Esophagus mucosa (tissue), 1 donor: ENCODE measurements at places on chromosomes 11 and 22.

DNA sequence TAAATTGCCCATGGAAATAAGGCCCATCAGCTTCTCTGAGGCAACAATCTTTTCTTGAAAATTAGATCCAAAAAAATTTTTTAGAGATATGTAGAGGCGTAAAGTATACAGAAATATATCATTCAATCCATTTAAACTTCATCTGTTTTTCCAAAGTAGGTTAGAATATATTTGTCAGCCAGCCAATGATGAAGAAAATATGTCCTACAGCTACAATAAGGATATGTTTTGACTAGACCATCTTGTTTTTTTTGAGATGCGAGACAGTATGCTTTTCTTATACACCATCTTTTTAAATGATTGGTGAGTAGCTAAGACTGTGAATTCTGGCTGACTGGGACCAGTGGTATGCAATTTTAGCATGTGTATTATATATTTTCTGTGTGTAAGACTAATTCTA lies 630.4 kb upstream of the CNTN5 start:
- ATAC-seq, result no peak

DNA sequence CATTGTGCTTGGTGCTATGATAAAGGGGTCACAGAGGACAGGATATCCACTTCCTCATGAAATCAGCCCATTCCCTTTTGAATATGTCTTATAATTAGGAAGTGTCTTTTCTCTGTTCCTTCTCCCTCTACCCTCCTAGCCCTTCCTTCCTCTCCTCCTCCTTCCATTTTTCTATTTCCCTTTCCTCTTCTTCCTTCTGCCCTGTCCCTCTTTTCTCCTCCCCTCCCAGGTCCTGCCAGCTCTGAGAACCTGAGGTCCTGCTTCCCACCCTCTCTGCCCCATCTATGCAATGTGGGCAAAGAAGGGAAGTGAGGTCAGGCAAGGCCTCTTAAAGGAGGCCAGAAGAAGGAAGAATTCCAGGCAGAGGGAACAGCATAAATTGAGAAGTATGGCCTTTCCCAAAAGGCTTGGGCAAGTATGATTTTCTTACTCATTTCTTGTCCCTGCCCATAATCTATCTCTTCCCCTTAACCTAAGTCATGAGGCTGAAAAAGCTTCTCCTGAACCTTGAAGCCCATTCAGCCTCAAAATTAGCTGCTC lies 7.7 kb upstream of the UBASH3B start:
- no peak for ATAC-seq

DNA sequence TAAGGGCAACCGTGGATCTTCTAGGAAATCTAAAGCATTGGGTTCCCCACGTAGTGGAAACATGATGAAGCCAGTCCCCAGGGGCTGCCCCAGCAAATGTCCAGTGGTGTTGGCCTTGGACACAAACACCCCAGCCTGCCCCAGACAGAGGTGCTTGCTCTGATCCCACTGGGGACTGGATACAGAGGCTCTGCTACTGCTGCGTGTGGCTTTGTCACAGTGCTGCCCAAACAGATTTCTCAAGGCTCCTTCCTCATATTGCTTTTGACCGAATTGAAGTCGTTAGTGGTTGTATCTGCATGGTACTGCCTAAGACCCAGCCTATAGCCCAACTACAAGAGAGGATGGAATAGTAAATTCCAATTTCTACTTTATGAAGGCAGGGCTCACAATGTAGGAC lies 40.1 kb upstream of the CD44 start:
- no peak for ATAC-seq

DNA sequence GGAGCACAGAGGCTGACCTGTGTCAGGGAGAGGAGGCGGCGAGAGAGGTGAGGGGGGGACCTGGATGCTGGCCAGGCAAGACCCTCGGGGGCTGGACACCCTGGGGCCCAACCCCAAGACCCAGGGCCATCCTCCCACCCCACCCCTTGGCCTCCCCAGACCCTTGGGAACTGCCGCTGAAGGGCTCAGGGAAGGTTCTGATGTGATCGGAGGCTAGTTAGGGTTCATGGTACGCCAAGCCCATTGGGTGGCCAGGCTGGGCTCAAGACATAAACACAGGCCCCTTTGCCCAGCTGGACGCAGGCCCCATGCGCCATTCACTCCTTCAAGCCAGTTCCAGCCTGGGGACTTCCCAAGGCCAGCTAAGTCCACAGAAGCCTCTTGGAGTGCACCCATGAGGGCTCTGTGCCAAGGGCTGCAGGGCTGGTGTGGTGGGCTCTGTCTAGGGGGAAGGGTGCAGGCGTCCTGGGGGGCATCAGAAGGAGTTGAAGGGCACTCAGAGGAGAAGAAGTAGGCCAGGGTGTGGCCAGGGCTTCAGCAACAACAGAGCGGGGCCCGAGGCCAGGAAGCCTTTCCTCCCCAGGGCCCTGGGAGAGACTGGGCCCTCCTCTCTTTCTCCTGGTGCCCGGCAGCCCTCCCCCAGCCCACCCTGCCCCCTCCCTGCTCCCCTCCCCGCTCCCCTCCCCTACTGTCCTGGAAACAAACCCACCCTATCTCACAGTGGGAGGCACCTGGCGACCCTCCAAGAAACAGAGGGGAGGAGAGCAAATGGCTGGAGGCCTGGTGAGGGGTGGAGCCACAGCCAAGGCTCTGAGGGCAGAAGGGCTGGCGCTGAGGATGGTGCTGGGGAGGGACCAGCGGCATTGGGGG lies 12.9 kb downstream of the TSPAN32 start:
- no peak for ATAC-seq

DNA sequence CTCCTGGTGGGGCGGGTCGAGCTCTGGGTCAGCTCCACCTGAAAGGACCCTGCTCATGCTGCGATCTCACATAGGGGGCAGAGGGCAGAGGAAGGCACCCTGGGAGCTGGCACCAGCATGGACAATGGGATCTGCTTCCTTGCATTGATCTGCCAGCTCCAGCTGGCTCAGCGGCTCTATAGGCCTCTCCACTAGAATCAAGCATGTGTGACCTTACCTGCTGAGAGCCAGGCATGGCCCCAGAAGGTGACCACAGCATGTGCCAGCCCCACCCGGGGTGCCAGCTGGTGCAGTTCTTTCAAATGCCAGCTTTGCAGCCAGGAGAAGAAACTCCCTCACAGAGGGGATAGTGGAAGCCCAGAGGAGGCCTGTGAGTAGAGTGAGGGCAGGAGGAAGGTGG lies 22.0 kb upstream of the KLHL35 start:
- no peak for ATAC-seq

DNA sequence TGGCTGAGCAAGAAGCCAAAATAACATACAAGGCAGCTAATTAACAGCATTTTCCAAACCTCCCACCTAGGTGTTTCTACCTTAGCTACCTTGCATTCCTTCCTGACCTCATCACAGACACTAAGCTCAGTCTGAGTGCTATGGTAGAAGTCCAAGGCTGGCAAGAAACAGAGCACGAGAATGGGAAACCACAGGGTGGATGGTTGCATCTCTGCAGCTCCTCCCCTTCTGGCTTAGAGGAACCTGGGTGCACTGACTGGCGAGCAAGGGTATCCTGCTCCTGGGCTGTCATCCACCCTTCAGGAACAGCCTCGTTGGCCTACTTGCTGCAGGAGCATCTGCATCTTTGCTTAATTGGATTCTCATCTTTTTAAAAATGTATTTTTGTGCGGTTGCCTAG lies 73.1 kb upstream of the KIRREL3 start:
- no peak for ATAC-seq

DNA sequence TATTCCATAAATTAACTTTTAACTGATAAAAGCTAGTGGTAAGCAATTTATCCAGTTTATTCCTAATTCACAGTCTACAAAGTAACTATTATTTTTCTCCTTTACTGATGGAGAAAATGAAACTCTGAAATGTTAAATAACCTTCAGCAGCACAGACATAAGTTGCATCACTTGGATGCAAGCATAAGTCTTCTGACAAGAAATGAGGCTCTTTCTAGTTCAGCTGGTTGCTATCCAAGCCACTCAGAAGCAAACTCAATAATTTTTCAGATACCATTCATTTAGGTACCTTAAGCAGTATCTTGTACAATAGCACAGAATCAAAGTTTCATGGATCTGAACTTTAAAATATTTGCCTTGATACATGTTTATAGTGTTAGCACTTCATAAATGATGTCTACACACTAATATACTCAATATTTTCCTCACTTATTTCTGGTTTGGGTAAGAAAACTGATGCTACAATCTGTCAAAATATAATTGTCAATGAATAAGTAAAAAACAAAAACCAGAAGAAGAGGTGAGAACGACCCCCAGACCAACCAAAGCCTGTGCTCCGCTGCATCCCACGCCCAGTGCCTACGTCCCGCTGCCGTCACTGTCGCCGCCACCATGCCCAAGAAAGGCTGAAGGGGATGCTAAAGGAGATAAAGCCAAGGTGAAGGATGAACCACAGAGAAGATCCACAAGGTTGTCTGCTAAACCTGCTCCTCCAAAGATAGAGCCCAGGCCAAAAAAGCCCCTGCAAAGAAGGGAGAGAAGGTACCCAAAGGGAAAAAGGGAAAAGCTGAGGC lies 18.1 kb downstream of the FAM168A start:
- ATAC-seq, result no peak

DNA sequence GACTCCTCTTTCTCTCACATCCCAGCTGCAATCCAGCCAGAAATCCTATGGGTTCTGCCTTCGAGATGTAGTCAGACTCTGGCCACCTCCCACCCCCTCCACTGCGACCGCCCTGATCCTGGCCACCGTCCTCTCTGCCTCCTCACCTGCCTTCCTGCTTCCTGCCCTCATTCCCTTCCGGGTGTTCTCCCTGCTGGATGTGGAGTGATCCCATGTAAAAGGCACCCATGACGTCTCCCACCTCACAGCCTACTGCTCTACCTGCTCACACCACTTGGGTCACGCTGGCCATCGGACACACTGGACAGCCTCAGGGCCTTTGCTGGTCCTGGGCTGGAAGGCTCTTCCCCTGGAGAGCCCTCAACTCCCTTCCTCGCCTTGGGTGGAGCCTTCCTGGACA lies 33.7 kb upstream of the CD5 start:
- ATAC-seq, result no peak

DNA sequence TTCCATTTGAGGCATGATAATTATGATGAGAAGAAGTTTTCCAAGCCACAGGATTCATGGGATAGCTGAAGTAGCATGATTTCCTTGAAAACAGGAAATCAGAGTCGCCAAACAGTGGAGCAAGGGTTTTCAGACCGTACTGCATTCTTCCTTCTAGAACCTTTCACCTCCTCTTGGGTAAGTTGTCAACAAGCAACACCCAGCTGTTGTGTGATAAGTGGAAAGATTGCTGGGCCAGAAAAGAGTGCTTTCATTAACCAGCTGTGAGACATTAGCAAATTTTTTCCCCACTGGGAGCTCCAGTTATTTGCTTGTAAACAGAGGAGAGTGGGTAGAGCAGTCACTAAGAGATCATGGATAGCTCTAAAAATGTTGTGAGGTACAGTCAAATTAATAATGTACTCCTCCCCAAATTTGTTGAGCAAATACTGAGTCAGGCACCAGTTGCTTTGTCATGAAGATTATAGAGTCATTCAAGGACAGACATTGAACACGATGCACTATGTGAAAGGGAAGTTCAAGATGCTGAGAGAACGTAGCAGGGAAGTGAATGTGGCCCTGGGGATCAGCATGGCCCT lies 11.7 kb upstream of the MPEG1 start:
- peak; percentile 42 for ATAC-seq

DNA sequence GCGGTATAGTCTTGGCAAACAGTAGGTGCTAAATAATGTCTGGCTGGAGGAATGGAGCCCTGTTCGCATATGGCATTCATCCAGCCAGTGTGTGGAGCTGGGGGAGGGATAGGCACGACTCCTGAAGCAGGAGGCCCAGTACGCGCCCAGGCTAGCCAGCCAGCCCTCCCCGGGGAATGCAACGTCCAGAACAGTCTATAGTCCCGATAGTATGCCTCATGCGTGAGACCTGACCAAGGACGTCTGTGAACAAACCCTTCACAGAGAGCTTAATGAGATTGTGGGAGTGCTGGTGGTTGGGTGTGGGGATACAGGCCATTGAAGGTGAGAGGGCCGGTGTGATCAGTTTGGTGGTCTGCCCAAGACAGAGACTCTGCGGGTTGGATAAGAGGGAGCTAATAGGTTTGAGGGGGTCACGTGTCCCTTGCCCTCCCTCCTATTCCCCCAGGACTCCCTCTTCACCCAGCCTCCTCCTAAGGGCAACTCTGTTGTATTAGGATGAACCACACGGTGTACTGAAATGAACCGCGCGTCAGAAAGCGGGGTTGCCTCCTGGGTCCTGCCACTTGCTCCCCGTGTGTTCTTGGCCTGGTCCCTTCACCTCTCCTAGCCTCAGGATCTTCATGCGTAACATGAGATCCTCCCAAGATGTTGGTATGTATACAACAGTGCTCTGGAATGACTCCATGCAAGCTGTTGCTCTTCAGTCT lies 987 bp upstream of the GRIK4 start:
- ATAC-seq, result peak; percentile 6

DNA sequence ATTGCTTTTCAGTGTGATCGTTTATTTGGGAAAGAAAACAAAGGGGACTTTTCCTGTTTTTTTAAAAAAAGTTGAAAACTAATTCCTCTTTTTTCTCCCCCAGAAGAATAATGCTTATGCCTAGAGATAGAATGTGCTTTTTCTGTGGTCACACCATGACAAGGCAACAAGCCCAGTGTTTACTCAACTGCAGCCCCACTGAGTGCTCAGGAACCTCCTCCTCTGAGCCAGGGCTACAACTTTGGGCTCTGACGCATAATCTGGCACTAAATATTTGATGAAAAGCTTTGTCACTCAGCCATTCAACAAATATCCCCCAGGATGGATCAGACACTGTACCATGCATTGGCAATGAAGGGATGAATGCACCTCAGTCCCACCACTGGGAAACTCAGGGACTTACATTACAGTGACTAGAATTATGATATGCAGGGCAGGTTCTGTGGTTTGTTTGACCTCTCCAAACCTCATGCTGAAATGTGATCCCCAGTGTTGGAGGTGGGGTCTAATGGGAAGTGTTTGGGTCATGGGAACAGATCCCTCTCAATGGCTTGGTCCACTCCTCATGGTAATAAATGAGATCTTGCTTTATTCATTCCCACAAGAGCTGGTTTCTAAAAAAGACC lies 155.9 kb downstream of the CCDC34 start:
- no peak for ATAC-seq

DNA sequence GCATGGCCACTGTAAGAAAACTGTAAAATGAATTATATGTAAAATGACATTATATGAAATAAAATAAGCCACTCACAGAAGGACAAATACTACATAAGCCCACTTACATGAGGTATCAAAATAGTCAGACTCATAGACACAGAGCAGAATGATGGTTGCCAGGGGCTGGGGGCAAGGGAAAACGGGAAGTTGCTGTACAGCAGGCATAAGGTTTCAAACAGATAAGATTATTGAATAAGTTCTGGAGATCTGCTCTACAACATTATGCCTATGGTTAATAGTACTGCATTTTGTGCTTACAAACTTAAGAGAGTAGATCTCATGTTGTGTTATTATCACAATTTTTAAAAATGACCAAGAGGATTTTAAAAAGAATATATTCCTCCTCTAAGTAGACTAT lies 32.7 kb upstream of the HEPHL1 start:
- no peak for ATAC-seq
